Mesenteric fat pad (tissue), 1 donor: ENCODE measurements at places on chromosomes 13 and 19.

- no peak for DNase-seq
These were observed 33.8 kb upstream of the GARRE1 start for GRCh38 chr19:34220472-34221063.

DNA sequence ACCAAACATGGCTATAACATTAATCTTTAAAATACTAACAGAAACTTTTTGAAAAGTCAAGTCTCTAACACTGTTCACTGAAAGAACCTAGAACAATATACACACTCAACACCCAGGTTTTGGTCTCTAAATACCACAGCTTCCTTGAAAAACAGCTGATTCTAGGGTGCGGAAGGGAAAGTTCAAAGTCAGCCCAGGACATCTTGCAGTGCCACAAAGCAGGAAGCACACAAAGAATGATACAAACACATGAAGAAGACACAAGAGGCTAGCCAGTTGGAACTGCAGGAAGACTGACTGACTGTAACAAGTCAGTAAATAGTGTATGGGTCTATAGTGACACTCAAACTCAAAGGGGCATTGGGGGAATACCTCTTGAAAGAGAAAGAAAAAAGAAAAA is 4.6 kb downstream of the DEDD2 start:
- DNase-seq = no peak

- no peak for DNase-seq
These were observed 434 bp upstream of the FNDC3A start for GRCh38 chr13:48975101-48975855.

DNA sequence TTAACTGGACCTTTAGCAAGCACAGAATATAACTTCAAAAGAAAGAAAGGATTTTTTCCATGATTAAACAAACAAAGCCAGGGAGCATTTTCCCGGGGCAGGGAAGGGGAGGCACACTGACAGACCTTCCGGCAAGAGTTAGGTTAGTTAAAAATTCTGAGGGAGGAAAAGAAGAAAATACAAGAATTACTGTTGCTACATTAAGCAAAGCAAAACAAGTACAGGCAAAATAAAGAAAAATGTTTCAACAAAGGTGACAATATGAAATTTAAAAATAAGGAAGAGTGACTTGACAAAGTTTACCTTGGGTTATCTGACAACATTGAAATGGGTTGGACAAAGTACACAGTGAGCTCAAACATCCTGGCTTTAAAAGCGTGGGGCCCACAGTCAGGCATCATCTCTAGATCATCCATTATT is 51.5 kb downstream of the KLF12 start:
- no peak for DNase-seq

DNA sequence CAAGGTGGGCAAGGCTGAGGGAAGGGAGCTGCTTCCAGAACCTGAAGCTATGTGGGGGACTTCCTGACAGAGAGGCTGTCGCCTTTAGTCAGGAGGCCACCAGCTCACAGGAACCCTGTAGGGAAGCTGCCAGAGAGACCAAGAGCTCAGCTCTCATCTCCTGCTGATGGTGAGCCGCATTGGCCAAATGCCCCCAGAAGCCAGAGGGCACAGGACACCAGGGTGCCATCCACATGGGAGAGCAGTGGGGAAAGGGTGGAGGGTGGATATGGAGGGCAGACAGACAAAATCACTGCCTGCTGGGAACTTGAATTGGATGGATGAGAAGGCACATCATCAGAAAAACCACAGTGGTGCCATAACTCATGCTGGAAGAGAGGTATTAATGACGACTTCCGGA is 36.0 kb downstream of the SERP2 start:
- no peak for DNase-seq

- DNase-seq = no peak
These were observed 37.2 kb downstream of the TGDS start for GRCh38 chr13:94558716-94559115.

GRCh38 chr19:49583239-49583638 is 2.1 kb downstream of the PRRG2 start:
- DNase-seq = no peak

- DNase-seq = no peak
These were observed 774 bp downstream of the GGN start for GRCh38 chr19:38386971-38387549.

GRCh38 chr13:66224663-66225062 is 1005.5 kb downstream of the PCDH9 start:
- no peak for DNase-seq

- DNase-seq = no peak
These were observed 110.8 kb downstream of the ESD start for GRCh38 chr13:46686171-46686570.

DNA sequence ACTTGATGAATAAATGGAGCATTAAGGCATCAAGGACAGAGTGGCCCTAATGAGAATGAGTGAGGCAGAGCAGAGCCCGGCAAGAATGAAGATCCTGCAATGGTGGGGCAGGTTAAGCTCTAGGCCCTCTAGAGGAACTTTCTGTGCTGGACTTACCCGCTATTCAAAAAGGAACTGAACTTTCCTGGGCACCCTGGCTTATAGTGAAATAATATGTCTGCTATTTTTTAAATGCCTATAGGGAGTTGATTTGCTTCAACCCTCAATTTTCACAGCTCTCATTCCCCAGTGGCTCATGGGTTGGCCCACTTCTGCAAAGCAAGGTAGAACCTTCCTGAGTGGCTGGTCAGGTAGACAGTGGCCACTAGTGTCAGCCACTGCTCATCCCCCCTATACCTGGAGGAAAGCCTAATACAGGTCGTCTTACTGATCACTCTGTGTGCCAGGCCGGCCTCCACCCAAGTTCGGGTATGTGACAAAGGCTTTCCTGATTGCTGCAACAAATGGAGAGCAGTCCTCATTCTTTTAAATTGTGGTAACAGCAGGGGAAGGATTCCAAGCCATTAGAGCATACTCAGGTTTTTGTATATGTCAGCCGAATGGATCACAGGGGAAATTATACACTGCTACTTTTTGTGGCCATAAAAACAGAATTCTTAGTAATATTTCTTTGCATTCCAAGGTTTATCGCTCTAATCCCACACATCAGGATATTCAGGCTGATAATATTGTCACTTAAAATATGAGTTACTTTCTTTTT is 103.0 kb downstream of the KL start:
- no peak for DNase-seq

DNA sequence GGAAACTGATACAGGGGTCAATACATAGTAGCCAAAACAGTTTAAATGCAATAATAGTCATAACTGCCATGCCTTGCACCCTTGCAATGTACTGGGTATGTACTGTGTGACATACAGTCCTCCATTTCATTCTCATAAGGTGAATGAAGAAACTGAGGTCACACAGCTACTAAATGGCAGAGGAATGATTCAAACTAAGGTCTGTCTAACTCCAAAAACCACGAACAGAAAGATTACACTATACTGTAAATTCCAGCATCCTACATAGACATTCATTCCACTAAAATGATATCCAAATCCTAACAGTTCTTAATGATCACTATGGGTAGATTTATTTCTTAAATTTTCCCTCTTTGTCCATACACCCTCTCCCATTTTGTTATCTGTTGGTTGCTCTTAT is 238.1 kb upstream of the SERP2 start:
- no peak for DNase-seq

GRCh38 chr13:46267166-46267565 is 55.4 kb downstream of the LRRC63 start:
- DNase-seq = no peak

GRCh38 chr19:53365899-53366493 is 491 bp downstream of the ZNF525 start:
- DNase-seq = no peak

DNA sequence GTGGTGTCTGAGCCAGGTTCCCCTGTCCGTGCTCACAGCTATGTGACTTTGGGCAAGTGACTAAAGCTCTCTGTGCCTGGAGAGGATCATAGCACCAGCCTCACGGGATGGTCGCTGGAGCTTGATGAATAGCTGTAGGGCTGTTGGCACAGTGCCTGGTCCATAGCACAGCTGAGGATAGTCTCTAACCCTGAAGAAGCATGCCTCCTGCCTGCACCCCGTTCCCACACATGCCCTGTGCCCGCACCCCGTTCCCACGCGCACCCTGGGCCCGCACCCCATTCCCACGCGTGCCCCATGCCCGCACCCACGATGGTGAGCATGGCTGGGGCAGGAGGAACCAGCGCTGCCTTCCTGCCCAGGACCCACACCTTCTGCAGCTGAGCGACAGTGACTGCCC is 63.7 kb upstream of the F7 start:
- DNase-seq = no peak

GRCh38 chr19:22427547-22427946 is 5.4 kb upstream of the ZNF98 start:
- no peak for DNase-seq

DNA sequence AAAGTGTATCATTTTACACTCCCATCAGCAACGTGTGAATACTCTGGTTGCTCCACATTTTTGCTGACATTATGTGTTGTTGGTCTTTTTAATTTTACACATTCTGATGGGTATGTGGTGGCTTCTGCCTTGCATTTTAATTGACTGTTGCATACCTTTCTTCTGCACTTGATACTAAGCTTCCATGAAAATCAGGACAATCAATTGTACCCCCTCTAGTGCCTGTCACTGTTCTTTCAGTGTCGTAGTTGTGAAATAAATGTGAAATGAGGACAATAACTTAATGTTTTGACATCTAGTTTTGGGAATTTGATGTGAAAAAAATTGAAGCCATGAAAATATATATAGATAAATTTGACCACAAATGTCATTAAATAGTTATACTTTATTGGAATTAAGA is 6.7 kb downstream of the IFT88 start:
- DNase-seq = no peak

- no peak for DNase-seq
These were observed 58.9 kb downstream of the RAP2A start for GRCh38 chr13:97492684-97493371.

DNA sequence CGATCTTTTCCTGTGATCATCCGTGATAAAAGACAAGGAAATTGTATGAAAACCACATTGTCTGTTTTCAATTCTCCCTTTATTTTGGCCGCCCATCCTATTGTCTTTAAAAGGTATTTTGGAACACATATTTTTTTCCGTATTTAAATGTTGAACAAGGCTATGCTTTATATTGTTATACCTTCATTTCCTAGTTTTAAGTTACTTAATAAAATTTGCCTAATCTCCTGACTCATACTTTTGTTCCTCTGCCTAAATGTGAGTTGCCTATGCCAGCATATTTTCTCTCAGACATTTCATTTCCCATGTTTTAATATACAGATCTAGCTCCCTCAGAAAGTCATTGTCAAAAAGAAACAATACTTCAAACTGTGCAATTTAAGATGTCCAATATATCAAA is 104.2 kb downstream of the SLITRK6 start:
- DNase-seq = no peak

DNA sequence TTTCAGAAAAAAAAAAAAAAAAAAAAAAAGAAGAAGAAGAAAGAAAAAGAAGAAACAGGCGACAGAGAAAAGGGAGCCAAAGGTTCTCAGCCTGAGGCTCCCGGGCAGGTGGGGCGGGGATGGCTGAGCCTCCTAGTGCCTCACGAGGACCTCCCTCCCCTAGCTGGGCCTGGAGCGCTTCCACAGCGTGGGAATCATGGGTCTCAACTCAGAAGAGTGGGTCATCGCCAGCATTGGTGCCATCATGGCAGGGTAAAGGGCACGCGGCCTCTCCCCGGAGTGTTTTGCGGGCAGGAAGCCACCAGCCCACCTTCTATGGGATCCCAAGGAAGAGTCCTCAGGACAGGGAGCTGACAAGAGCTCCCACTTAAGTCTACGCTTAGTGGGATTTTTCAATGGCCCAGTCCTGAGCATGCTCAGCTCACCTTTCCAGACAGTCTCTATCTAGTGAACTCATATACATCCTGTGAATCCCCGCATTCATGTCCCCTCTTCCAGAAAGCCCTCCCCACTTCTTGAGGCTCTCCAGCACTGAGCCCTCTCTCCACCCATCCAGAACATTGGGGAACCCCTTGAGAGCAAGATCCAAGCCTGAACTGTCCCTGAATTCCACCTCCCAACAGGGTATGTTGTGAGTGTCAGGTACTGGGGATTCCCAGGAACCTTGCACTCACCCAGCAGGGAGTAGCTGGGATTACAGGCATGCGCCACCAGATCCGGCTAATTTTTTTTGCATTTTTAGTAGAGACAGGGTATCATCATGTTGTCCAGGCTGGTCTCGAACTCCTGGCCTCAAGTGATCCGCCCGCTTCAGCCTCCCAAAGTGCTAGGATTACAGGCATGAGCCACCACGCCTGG is 69.6 kb downstream of the ACSBG2 start:
- peak; percentile 82 for DNase-seq

DNA sequence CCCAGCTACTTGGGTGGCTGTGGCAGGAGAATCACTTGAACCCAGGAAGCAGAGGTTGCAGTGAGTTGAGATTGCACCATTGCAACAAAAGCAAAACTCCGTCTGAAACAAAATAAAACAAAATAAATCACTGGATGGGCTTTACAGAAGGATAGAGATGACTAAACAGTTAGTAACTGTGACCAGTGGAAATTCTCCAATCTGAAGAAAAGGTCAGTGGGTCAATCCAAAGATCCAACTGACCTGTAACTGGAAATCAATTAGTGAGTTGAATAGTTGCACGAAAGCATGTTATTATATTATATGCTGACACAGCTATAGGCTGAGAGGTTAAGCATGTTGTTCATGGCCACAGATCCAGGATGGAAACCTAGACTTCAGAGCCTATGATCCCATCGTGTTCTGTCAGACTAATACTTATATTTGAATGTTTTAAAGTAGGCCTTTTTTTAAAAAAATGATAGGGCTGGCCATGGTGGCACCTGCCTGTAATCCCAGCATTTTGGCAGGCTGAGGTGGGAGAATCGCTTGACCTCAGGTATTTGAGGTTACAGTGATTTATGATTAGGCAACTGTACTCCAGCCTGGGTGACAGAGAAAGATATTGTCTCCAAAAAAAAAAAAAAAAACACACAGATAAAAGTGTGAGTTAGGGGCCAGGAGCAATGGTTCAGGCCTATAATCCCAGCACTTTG is 1.4 kb downstream of the ECH1 start:
- no peak for DNase-seq

DNA sequence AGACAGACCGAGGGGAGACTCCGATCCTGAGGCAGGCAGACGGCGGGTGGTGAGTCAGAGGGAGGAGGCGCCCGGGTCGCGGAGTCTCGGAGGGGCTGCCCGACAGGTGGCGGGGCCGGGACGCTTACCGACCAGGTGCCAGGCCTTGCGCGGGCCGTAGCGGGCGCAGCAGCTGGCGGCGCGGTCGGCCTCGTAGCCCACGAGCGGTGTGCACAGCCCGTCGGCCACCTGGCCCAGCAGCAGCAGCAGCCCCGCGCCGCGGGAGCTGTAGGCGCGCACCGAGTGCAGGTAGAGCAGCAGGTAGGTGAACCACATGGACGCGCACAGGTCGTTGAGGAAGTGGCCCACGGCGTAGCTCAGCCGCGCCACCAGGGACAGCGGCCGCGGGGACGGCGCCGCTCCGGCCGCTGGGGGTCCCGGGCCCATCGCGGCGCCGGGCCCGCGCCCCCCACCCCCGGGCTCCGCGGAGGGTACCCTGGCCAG is 367 bp downstream of the MFSD12 start:
- no peak for DNase-seq

DNA sequence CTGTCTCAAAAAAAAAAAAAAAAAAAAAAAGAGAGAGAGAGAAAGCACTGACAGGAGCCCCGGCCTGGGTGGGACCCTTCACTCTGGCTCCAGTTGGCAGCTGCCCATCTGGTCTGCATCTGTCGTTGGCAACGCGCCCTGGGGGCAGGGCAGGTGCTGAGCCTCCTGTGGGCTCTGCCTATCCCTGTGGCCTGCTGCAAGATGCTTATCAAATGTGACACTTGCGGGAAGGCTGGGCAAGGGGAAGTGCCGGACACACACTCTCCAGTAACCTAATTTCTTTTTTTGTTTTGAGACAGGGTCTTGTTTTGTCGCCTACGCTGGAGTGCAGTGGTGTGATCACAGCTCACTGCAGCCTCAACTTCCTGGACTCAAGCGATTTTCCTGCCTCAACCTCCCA is 10.7 kb upstream of the KPTN start:
- DNase-seq = no peak
